ENCODE measurements at places on chromosomes 5 and 9.

GRCh38 chr9:127991017-127991756, 10.4 kb upstream of the EEIG1 start:
- DNase-seq, result no peak

DNA sequence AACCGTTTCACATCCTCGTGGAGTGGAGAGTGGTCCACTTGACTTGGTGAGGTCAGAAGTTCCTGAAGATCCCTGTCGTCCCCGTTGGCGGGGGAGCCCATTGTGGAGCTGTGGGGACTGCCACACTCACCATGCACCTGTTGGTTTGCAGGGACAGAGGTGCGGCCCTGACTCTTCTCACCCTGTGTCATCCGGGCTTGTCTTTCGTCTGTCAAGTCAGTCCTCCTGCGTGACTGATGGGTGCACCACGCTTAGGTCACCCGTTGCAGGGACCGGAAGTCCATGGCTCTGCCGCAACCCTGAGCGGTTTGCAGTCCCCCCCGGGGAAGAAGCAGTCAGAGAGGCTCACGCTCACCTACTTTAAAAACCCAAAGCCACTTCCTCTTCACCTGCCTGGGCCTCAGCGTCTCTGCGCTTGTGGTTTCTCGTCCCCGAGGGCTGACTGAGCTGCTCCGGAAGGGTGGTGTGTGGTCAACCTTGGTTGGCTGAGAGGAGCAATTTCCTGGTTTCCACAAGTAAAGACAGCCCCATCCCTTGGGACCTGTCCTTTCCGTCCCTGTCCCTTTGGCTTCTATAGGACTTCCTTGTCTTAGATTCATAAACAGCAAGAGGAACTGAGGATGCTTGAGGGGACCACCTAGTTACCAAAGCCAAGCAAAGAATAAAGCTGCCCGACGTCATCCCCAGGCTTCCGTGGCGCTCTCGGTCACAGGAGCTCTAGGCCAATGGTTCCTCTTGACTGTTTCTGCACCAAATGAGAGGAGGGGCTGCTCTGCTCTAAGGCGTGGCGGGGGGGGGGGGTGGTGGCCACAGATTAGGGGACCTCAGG, 53.2 kb downstream of the USP20 start:
- DNase-seq, result no peak

DNA sequence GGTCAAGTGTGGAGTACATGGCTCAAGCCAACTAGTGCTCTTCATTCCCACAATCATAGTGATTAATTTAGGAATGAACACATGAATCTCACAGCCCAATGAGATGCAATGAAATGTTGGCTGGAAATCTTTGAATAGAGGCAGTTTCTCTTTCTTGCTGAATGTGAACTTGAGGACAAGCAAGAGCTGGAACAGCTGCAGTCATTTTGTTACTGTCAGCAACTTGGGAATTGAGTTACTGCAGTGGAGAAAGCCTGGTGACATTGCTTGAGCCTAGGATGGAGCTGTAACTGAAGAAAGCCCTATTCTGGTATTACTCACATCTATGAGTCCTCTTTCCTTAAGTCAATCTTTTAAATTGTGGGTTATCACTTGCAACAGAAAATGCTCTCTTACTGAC, 62.3 kb downstream of the YIPF5 start:
- DNase-seq, result no peak

- DNase-seq, result peak; percentile 29
Observed at GRCh38 chr5:102670224-102670836, 84.8 kb upstream of the PAM start.

DNA sequence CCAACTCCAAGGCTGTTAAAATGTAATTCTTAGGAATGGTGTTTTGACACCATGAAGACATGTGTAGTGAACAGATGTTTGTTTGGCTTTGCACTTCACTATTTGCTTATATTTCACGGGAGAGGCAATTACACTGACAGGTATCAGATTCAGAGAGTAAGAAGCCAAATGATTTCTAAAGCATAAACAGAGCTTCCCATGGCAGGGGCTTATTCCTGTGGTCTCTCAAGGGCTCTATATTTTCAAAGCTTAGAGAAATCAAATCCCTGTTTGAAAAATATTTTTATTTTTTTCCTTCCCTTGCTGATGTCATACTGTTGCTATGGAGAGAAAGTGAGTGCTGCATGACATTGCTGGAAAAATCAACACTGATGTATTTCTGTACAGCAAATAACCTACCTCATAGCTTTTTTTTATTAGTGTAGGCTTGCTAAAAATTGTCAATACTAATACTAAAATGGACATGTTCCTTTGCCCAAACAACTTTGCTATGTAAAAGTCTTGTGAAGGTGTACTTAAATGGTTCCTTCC, 161.4 kb downstream of the GIN1 start:
- DNase-seq, result no peak

DNA sequence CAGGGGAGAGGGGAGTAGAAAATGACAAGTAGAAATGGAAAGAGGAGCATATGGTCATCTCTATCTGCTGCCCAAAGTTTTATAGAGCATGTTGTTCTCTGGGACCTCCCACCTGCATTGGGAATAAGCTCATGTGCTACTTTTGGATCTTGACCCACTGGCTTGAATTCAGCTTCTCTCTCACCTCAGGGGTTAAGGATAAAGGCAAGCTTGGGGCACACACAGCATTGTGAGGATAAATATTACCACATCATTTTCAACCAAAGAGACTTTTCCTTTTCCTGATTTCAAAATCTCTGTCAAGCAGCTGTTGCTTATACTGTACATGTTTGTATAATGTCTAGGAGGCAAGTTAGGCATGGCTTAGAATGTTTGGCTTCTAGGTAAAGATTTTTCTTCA, 16.6 kb downstream of the ATP10B start:
- no peak for DNase-seq

DNA sequence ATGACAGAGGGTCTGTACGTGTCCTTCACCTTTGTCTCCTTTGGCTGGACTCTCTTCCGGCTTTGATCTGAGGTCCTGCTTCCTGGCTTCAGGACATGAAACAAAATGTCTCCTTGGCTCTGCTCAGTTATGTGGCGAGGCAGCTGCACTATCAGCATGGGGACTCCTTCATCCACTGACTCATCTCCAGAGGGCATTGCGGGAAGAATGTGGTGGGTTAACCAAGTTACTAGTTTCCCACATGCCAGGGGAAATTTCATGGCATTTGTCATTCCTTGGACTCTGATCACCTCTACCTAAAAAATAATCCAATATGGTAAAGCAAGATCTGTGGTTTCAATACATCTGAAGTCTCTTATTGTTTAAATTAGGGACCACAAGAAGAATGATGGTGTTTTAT, 259.7 kb downstream of the MED10 start:
- no peak for DNase-seq

GRCh38 chr5:120073722-120074121, 390.4 kb upstream of the PRR16 start:
- no peak for DNase-seq

DNA sequence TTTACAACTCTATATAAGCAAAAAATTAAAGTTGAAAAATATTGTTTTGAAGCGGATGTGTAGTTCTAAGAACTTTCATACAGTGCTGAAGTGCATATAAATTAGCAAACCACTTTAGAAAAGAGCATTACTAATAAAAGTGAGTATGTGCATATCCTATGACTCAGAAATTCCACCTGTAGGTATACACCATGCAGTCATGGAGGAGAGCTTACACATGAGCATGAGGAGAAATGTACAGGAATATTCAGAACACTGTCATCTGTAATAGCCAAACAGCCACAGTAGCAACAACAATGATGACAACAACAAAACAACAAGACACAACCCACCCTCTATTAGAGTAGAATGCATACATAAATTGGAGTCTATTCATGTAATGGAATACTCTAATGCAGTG, 138.2 kb upstream of the ARRDC3 start:
- no peak for DNase-seq

- no peak for DNase-seq
Observed at GRCh38 chr5:103294906-103295305, 36.3 kb downstream of the MACIR start.

DNA sequence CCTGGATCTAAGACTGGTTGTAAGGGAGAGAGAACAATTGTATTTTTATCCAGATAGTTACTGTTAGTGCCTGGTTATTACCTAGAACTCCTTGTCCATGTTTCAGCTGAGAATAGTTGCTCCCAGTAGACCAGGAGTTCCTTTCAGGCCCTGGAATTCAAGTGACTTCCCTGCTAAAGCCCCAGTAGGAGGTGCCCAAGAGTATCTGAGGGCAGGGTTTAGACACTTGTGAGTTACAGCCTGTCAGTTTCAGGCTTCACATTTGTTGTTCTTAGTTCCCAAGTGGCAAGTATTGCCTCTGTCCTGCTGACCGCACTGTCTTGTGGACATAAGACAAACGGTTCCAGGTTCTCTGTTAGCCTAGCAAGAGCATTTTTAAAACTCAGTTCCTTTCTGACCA, 743.9 kb upstream of the SEMA6A start:
- DNase-seq, result no peak

DNA sequence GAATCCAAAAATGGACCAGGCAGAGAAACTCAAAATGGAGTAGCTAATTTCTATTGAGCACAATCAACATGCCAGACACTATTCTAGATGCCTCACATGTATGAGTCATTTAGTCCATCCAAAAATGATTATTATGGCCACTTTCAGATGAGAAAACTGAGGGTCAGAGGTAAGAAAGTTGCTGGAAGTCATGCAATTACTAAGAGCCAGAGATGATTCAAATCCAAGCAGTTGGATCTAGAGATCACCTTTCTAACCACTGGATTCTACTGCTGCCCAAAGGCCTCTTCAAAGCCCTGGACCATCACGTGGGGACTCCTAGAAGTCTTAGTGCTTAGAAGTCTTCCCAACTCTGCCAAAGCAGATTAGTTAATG, 51.8 kb upstream of the HMHB1 start:
- no peak for DNase-seq

GRCh38 chr5:13540168-13540750, 404.2 kb downstream of the DNAH5 start:
- DNase-seq, result no peak

GRCh38 chr5:178793151-178793550, 62.7 kb upstream of the ZNF354A start:
- peak; percentile 18 for DNase-seq

GRCh38 chr5:17995997-17996396, 361.7 kb downstream of the TAF11L14 start:
- no peak for DNase-seq

DNA sequence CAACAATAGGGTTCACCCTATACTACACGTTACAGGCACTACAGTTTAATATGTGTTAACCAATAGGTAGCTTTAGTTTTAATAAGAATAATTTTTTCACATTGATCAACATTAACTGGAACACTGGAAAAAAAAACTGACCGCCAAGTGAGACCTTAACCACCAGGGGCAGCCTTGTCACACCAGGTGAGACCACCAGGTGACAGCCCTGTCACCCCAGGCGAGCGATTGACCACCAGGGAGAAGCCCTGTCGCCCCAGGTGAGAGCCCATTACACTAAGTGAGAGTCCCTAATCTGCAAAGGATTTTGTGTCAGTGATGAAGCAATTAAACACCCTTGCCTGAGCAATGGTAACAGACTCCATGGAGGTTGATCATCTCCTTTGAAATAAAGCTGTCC, 75.4 kb upstream of the SYK start:
- no peak for DNase-seq

DNA sequence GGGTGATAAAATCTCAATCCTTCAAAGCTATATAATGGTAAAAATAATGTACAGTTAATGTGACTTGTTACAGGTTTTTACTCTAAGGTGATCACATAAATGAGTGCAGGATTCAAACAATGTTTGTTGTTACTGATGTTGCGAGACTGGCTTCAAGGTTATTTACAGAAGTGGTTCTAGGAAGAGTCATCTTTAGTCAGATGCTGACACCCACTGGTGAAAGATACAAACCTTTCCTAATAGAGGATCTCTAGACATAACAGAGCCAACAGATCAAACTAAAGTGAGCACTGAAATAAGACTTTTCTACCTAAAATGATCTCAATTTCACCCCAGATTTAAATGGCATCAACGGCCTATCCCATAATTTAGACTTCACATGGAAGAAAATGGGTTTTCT, 20.2 kb downstream of the ARSB start:
- peak; percentile 51 for DNase-seq

DNA sequence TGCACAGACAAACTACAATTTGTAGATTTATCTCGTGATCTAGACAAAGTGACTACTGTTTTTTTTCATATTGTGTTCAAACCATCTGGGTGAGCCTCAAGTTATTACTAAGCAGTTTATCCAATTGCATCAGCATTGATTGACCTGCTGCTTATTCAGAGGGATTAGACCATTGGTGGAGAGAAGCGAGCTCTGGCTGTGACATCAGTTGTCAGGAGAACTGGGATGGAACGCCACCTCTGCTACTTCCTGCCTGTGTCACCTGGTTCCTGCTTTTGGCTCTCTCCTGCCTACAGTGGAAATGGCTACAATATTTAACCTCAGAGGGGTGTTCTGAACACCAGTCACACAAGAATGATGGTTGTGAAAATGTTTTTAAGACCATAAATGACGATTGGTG, 12.1 kb downstream of the NR4A3 start:
- DNase-seq, result no peak

DNA sequence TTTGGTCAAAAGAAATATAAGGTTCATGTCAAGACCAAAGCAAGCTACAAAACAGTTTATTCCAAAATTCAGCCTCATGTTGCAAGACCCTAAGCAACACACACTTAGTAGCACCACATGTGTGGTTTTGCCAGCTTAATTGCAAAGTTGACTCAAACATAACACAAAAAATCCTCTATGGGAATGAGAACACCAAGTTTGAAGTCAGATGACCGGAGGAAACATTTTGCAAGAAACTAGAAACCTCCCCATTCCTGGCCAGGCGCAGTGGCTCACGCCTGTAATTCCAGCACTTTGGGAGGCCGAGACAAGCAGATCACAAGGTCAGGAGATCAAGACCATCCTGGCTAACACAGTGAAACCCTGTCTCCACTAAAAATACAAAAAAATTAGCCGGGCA, 261.8 kb downstream of the EBF1 start:
- no peak for DNase-seq

GRCh38 chr9:121725008-121725775, 73.8 kb downstream of the DAB2IP start:
- no peak for DNase-seq

DNA sequence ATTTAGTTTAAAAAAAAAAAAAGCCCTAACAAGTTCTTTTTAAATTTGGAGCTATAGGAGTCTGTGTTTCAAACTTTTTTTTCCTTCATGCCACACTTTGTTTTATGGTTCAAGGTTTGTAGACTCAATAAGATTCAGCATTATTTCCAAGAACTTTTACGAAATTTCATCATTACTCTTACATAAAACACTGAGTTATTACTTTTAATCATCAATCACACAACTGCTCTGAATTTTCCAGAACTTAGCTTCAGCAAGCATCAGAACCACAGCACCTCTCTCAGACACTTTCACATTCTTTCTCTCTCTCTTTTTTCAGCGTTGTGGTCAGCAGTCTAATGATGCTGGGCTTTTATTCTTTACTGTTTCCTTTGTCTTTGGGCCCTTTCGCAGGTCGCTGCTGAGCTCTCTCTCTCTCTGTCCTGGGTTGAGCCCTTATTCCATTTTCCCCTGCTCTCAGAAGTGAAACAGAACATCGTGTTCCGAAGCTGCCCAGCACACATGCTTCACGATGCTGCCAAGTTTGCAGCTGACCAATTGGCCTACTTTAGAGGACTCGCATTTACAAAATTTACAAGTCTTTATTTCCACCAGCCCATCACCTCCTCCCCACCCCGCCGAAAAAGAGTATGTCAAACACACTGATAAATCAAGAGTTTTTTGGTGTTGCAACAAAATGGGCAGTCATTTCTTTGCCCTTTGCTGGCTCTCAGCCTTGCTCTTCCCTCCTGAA, 44.6 kb upstream of the PIK3R1 start:
- no peak for DNase-seq

GRCh38 chr9:33024966-33025571, at the start of gene DNAJA1:
Gene DNAJA1, plus strand, starts transcription at chr9:33025273. Its CDS starts 1,212 bp downstream, at chr9:33026485.
- peak; percentile 77 for DNase-seq
